ENCODE measurements at places on chromosomes 4 and X.

GRCh38 chr4:182916483-182917181 lies 554 bp downstream of the DCTD start:
- DNase-seq: peak; percentile 74

DNA sequence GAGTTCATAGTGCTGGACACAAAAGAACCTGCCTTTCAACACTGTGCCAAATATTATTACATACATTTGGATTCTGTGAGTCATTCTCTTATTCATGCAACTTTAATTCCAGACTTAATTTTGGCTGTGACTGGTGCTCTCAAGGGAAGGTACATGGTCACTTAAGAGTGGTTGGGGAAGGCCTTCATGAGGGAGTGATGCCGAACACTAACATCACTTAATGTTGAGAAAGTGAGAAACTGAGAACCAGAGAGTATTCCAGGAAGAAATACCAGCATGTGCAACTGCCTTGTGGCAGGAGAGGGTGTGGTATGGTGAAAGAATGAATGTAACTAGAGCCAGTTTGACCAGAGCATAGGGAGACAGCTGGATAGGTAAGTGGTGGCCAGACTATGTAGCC lies 41.5 kb upstream of the FHDC1 start:
- DNase-seq: peak; percentile 53

DNA sequence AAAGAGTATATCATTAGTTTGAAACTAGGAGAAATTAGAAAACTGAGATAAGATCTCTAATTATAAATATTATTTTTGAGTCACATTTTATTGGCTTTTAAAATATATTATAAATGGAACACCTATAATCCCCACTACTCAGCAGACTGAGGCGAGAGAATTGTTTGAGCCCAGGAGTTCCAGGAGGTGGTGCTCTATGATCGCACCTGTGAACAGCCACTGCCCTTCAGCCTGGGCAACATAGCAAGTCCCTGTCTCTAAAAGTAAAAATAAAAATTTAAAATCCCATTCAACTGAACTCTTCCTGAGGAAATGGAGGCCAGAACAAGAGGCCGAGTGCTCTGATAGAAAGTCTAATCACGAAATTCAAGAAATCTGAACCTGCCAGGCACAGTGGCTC lies 6.3 kb upstream of the C4orf36 start:
- peak; percentile 62 for DNase-seq

DNA sequence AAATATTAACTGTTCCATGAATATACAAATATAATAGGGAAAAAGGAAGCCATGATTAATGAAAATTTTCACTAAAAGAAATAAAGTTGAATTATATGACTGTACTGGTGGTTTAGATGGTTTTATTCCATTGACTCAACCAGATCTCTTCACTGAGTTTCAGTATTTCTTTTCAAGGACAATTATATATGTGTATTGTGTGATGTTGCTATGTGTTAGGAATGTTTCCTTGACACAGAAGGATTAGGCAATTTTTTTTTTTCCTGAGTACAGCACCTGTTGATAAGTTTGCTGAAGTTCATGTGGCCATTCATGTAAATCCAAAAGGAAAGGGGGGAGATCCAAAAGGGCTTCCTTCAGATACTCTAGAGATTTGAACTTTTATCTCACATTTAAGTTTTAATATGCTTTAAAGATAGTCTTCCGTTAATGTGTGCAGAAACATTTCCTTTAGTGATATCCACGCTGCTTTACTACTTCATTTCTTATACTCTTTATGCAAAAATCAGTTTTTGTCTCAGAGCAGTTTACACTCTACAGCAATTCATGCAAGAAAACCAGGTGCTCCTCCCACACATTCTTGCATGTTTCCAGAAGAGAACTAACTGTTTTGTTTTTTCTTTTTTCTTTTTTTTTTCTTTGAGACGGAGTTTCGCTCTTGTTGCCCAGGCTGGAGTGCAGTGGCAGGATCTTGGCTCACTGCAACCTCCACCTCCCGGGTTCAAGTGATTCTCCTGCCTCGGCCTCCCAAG lies 249.1 kb downstream of the RPA4 start:
- DNase-seq: no peak

GRCh38 chr4:1115528-1116293 lies 2.3 kb upstream of the RNF212 start:
- no peak for DNase-seq

- DNase-seq: no peak
These were observed 52.1 kb upstream of the TBC1D9 start for GRCh38 chr4:140808256-140808655.

GRCh38 chrX:118975831-118976598 lies 1.6 kb downstream of the LONRF3 start:
- DNase-seq: peak; percentile 13

DNA sequence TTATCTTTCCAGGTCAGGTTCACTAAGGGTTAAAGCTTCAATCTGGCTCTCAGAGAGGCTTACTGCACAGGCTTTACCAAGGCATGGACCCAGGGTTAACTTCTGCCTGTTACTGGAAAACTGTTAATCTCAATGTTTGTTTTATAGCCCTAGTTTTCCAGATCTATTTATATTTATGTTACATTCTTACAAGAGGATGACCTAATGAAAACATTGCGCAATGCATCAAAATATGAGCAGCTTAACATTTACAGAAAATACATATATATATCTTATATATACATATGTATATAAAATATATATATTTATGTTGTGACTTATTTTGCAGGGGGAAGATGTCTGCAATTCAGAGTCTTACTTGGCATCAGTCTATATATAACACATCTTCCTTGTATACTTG lies 112.3 kb downstream of the PCDH19 start:
- DNase-seq: no peak

DNA sequence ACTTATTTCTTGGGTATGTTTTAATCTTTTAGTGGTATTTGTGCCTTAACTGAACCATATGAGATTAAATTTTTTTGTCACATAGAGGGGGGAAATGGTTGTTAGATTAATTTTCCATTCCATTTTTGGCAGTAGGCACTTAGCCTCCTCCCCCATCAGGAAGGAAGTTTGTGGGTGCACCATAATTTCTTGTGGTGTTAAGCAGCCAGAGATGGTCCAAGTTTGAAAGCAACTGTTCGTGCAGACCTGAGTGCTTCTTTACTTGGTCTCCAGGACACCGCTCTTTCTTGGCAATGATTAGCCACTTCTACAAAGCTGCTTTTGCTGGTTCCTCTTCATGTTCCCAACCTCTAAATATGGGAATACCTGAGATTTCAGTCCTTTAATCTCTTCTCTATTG lies 92.7 kb upstream of the RPL34 start:
- no peak for DNase-seq

GRCh38 chrX:105821471-105822121 lies 743 bp upstream of the NRK start:
- peak; percentile 23 for DNase-seq

DNA sequence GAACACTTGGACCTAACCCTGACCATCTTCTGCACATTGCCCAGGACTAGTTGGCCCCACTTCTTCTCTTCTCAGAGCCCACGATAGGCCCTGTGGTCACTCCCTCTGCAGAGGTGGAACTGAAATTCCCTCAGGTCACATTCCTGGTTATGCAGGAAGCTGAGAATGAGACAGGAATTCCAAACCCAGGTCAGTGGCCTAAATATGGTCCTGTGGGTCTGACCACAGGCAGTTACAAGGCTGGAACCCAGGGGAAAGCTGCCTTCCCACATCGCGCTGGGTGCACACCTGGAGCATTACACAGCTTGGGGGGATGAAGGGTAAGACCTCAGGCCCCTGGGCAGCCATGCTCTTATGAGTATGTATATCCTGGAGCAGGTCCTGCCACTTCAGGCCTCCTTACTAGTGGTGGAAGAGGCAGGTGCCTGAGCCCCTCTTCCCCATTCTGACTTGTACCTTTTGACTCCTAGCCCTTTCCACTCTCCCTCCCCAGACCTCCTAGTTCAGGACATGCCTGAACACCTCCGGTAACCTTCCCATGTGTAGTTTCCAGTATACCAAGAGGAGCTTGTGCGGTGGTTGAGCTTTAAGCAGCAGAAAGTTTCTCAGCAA lies 173.5 kb downstream of the ASMT start:
- no peak for DNase-seq

DNA sequence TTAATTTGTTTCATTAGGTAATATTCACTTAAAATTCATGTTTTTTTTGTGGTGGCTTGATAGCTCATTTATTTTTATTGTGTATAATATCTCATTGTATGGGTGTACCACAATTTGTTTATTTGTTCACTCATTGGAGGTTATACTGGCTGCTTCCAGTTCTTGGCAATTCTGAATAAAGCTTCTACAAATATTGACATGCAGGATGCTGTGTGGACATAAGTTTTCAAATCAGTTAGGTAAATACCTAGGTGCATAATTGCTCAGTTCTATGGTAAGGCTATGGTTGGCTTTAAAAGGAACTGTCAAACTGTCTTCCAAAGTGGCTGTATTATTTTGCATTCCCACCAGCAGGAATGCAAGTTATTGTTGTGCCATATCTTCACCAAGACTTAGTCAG lies 504.5 kb upstream of the GALNTL6 start:
- no peak for DNase-seq

All from choroid plexus epithelial cell (primary cell).